ENCODE measurements at places on chromosomes 6 and 20. TPM values are rescaled to one million over a fixed set of nuclear protein-coding genes. Genes with fewer than 3 reads are reported as not detected.

Gene PNPLA1
- total RNA-seq = not detected

GRCh38 chr6:93731306-93731705 lies 311.9 kb upstream of the EPHA7 start:
- no peak for DNase-seq

Gene SH3BGRL2
- 24.6 TPM for total RNA-seq

DNA sequence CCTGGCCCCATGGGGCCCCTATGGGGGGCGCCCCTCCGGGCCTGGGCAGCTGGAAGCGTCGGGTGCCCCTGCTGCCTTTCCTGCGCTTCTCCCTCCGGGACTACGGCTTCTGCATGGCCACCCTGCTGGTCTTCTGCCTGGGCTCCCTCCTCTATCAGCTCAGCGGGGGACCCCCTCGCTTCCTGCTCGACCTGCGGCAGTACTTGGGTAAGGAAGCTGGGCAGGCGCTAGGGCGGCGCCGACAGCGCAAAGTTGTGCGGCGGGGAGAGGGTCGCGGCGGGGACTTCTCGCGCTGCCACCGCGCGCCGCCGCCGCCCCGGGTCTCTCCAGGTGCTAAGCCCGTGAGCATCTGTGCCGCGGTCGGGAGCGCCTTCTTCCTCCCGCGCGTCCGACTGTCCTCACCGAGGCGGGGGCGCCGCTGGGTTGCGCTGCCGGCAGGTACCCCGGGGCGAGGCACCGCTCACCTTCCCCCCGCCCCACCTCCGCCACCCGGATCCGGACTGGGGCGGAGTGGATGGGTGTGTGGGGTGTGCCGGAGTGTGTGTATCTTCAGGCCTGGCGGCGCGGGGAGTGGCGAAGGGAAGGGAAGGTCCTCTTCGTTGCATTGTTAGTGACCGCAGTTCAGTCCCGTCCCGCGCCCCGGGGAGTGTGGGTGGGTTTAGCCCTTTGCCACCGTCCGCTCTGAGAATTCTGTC lies 788 bp downstream of the UST start:
- peak; percentile 49 for DNase-seq

- no peak for DNase-seq
These were observed 41.3 kb downstream of the CPXM1 start for GRCh38 chr20:2759143-2759542.

DNA sequence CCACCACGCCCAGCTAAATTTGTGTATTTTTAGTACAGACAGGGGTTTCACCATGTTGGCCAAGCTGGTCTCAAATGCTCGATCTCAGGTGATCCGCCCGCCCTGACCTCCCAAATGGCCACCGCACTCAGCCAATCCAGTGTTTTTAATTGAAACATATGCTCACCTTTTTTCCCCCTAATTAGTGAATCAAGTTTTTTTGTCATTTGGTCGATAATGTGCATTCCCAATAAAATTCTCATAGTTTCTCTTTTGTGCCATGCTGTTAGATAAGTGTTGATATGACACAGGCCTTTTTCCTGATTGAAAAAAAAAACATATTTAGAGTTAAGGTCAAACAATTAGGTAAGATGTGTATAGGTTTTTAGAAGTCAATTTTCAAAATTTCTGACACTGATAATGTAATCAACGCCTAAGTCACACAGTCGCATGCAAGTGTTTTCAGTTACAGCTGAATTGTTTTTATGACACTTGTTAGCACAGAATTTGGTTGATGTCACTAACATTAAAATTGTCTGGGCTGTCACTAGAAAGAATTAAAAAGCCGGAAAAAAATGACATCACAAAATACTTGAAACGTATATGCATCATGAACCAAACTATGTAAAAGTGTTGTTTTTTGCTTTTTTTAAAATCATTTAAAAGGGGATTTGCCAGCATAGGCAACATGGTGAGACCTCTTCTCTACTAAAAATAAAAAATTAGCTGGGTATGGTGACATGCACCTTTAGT lies 21.9 kb downstream of the ZNF217 start:
- DNase-seq = no peak

DNA sequence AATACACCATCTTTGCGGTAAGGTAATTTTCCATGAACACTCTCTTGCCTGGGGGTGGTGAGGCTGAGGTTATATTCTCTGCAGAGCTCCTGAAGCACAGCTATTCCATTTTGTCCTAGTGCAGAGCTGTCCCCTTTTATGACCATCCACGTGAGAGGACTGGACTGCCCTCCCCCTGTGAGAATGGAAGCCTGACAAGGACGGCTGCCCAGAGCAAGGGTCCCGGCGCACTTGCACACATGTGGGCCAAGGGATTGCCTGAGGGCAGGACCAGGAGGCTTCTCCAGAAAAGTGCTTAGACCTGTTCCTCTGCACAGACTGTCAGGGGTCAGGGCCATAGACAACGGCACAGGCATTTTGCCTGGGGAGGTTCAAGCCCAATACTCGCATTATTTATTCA lies 48.2 kb downstream of the SLC22A23 start:
- DNase-seq = no peak
